Hematopoietic multipotent progenitor cell treated with erythropoietin and hydrocortisone succinate and interleukin-3 and kit ligand, for 15 days (in vitro differentiated cells): ENCODE measurements at places on chromosomes 2 and 18.
A peak's percentile ranks its signal among the peaks of the same experiment; 100 is the strongest.

- no peak for DNase-seq
Measured at GRCh38 chr2:189848276-189848675, 64.0 kb downstream of the PMS1 start.

DNA sequence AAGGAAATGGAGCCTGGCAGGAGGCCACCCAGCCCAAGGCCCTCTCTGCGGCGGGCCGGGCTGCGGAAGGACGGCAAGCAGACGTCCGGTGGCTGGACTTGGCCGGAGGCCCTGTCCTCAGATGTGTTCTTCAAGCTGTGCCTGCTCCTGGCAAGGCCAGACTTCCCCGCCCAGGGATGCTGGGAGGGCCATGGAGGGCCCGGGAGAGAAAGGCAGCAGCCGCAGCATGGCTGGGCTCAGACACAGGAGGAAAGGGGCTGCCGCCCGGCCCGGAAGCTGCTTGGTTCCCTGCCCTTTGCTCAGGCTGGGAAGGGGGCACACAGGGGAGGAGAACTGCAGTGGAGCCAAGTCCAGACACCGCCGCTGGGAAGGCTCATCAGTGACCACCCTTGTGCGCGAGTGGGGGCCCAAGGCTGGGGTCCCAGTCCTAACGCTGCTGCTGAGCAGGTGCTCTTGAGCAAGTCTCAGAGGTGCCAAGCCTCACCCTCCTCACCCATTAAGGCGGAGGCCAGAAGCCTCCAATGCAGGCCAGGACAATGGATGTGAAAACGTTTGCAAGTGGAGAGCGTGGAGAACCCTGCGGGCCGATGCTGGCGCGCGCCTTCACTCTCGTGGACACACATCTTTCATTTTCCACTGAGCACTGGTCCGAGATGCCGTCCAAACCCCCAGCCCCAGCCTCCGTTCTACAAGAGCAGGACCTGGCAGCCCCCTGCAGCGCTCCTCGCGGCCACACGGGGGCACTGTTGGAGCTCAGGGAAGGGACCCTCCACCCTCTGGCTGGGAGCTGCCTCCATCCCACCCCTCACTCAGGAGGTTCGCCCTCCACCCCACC lies 7.9 kb downstream of the CROCC2 start:
- DNase-seq: peak; percentile 27

- DNase-seq: no peak
Measured at GRCh38 chr2:128783896-128784295, 465.2 kb upstream of the HS6ST1 start.

DNA sequence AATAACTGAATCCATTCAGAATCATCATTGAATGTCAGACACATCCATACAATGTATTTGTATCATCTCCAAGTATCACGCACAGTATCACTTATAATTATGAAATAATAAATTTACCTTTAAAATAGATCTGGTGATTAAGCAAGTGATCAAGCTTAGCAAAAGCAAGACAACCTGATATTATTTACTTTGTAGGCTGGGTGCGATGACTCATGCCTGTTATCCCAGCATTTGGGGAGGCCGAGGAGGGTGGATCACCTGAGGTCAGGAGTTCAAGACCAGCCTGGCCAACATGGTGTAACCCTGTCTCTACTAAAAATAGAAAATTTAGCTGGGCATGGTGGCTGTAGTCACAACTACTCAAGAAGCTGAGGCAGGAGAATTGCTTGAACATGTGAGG lies 421.0 kb upstream of the NETO1 start:
- DNase-seq: no peak

GRCh38 chr2:18980786-18981430 lies 377.5 kb downstream of the OSR1 start:
- no peak for DNase-seq

GRCh38 chr2:74179063-74179865 lies 585 bp upstream of the MOB1A start:
- no peak for DNase-seq

GRCh38 chr2:54899576-54900200 lies 150.6 kb downstream of the RTN4 start:
- DNase-seq: peak; percentile 4

GRCh38 chr2:135299165-135299564 lies 231.9 kb downstream of the ZRANB3 start:
- DNase-seq: no peak

GRCh38 chr2:211328126-211328525 lies 771.7 kb downstream of the CPS1 start:
- no peak for DNase-seq

GRCh38 chr2:100197631-100198153 lies 55.3 kb upstream of the AFF3 start:
- no peak for DNase-seq

DNA sequence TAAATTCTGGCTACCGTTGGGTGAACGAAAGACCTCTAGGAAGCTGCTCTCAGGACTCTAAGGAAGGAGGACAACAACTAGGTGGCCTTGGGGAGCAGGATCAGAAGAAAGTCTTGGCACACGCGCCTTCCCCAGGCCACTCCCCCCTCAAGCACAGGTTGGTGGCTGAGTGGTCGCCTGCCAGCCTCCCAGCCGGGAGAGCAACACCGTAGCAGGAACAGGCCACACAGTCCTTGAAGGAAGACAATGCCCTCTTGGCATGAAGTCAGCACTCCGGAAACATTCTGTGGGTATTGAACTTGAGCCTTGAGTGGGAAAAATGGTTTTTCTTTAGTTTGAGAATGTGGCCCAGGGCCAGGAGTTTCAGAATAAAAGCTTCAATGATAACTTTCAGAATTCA lies 87.4 kb upstream of the AGAP1 start:
- no peak for DNase-seq

DNA sequence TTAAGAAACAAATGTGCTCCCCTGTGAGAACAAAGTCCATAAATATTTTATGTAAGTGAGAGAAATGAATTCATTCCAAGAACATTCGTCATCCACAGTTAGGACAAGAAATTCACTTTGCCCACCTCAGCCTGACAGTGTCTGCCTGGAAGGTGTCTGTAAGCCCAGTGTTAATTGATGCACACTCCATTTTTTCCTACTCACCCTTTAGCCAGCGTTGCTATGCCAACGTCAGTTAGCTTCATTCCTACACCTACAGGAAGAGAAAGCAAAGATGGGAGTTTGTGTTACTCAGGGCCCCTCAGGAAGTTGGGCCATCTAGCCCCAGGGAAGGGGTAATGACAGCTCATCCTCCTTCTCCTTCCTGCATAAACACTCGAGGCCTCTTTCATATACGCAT lies 131.0 kb downstream of the ALPK2 start:
- DNase-seq: no peak
